COR-L47 (cell line): ENCODE measurements at places on chromosomes 13 and 19.

GRCh38 chr13:40550130-40550529 lies 116.3 kb downstream of the FOXO1 start:
- no peak for DNase-seq

DNA sequence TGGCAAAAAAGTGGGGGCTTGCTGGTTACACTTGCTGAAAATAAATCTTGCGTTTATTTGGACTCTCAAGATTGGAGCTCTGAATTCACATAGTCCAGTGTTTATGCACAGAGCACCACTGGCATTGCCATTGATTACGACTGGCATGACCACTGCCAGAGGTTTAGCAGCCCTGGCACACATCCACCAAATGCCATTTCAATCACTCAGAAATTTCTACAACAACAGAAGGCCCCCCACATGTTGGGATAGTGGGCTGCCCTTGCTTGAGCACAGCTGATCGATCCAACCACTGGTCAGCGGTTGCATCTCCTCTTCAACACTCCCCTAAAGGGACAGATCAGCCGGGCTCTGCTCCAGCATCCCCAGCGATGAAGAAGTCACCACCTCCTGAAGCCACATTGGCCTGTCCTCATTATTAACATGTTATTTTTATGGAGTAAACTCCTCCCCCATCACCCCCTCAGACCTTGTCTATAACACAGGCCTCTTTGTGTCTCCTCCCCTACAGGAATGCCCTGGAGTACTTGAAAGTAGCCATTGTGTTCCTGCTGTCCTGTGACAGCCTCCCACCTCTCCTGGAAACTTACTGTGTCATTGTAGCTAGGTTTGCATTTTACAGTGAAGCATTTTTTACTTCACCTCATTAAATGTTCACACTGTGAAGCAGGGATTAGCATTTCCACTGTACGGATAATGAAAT lies 51.3 kb downstream of the CDADC1 start:
- no peak for DNase-seq

- no peak for DNase-seq
Observed at GRCh38 chr19:54138489-54139256, 1.1 kb downstream of the CNOT3 start.

- DNase-seq, result no peak
Observed at GRCh38 chr13:23956106-23956505, 58.8 kb upstream of the C1QTNF9B start.

GRCh38 chr13:78147905-78148304 lies 229.3 kb upstream of the EDNRB start:
- DNase-seq, result no peak

GRCh38 chr19:49224879-49225278 lies 67.3 kb downstream of the TRPM4 start:
- peak; percentile 36 for DNase-seq

DNA sequence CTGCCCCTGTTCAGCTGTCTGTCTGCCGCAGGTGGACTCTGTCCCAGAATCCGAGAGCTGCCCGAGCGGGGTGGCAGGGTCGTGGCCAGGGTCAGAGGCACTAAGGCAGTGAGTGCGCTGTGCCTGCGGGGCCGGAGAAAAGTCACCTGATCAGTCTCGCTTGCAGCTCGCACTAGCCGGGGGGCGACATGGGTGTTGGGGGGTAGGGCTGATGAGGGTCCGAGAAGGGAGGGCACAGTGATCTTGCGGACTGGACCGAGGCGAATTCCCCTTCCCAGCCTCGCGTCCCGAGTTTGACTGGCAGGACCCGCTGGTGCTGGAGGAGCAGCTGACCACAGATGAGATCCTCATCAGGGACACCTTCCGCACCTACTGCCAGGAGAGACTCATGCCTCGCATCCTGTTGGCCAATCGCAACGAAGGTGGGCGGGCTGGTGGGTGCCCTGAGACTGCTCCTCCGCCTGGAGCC lies 627 bp downstream of the GCDH start:
- DNase-seq, result no peak

DNA sequence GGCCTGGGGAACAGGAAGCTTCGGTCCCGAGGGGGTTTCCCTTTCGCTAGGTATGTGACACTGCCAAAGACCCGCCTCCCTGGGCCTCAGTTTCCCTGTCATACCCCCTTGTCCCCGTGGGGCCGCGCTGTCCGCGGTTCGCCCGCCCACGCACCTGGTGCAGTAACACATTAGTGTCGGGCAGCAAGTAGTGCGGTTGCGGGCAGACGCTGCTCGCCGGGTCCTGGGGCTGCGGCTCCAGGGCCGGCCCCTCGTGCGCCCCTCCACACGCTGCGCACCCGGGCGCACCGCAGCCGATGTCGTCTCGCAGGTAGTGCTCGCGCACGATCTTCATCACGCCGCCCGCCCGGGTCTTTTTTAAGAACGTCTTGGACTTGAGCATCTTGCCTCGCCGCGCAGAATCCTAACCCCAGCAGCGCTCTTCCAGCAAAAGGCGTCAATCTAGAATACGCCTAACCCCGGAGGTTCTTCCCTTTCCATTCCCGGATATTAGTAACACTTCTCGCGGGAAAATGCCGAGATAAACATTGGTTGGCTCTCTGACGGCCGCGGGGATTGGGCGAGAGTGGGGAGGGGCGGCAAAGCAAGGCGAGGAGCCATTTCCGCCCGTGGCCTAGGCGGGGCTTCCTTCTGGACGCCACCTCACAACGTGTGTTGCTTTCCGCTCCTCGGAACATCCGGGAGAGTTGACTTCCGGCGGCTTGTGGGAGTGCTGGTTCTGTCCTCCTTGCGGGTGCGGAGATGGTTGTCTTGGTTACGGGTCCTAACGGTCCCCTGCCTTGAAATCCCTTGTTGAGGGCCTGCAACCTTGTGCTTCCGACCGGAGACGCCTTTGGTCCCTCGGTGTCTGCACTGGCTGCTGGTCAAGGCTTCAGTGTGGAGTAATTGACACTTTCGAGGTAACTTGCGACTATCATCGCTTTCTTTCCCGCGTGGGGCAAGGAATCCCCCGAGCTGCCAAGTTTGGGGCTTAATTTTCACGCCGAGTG lies at the start of the genes DIS3 and PIBF1:
TSS of gene DIS3 (minus strand) at position 450 of the 989 bp plus-strand sequence. CDS start at position 382, 68 bp downstream.
TSS of gene PIBF1 (plus strand) at position 683 of the 989 bp plus-strand sequence. CDS start 1,337 bp downstream, outside the sequence.
- DNase-seq, result peak; percentile 99

GRCh38 chr13:51266642-51267041 lies 44.4 kb downstream of the FAM124A start:
- no peak for DNase-seq

DNA sequence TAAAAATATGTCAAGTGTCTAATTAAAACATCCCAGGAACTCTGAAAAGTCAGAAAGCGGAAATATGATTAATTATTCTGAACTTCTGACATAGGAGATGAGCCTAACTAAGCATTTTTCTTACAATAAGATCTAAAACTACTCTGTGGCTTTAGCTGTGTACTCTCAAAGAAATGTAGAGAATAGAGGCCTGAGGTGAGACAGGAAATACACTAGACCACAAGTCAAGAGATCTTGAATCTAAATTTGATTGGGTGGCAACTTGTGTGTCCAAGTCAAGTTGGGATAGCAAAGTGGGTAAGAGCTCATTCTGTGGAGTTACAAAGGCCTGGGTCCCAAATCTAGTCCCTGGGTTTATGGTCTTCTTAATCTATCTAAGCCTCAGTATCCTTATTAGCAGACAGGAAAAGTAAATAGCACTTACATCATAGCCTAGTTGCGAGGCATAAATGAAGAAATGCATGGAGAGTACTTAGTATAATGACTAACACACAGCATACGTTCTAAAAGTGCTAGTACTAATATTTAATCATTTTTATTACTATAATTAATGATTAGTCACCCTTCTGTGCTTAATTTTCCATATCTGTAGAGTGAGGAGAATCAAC lies 9.4 kb upstream of the LRRC63 start:
- DNase-seq, result no peak

GRCh38 chr13:61261746-61262472 lies 153.7 kb downstream of the PCDH20 start:
- no peak for DNase-seq

GRCh38 chr19:29944390-29945012 lies 2.5 kb downstream of the URI1 start:
- DNase-seq, result no peak

- no peak for DNase-seq
Observed at GRCh38 chr13:73833325-73834070, 300.7 kb downstream of the KLF12 start.

- no peak for DNase-seq
Observed at GRCh38 chr13:66995203-66995611, 234.9 kb downstream of the PCDH9 start.

DNA sequence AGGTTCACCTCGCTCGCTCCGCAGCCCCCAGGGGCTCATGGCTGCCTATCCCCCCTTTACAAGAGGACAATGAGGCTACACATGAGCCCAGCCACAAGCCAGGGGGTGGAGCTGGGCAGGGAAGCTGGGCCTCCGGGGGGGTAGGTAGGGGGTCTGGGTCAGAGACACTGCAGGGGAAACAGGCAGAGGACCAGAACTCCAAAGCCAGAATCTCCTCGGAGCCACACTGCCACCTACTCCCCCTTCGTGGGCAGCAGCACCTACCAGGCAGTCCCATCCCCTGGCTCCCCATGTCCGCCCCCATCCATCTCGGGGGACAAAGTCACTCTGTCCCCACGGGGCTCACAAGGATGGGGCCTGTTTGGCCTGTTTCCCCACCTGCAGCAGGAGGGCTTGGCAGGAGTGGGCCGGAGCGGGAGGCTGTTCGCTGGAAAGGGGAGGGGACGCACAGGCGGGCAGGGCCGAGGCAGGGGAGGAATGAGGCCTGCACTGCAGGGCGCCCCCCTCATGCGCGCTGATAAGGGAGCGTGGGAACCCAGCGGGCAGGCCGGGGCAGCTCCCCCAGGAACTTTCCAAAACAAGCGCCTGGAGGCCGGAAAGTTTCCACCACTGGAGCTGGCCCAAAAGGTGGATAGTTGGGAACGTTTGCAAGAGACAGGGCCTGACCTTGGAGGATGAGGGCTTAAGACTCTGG lies 545 bp upstream of the ISYNA1 start:
- no peak for DNase-seq

DNA sequence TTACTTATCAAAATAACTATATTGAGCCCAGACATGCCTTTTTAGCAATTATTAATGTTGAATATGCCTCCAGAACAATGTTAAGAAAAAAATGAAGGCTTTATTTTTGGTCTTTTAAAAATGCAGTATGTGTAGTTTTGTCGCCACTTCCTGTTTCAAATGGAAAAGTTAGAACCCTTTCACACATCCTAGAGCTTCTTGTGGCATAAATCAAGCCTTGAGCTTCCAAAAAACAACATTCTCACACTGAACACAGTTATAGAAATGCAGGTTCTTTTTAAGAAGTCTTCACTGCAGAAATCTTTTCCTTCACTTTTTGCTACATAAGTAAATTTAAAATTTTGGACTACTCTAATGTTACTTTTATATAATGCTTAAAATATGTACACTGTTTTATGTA lies 108.7 kb downstream of the ESD start:
- DNase-seq, result no peak

- no peak for DNase-seq
Observed at GRCh38 chr13:84096216-84096615, 213.9 kb upstream of the SLITRK1 start.

GRCh38 chr13:98921015-98921580 lies 56.8 kb downstream of the DOCK9 start:
- no peak for DNase-seq

GRCh38 chr13:79258489-79258888 lies 147.6 kb downstream of the RBM26 start:
- DNase-seq, result no peak

DNA sequence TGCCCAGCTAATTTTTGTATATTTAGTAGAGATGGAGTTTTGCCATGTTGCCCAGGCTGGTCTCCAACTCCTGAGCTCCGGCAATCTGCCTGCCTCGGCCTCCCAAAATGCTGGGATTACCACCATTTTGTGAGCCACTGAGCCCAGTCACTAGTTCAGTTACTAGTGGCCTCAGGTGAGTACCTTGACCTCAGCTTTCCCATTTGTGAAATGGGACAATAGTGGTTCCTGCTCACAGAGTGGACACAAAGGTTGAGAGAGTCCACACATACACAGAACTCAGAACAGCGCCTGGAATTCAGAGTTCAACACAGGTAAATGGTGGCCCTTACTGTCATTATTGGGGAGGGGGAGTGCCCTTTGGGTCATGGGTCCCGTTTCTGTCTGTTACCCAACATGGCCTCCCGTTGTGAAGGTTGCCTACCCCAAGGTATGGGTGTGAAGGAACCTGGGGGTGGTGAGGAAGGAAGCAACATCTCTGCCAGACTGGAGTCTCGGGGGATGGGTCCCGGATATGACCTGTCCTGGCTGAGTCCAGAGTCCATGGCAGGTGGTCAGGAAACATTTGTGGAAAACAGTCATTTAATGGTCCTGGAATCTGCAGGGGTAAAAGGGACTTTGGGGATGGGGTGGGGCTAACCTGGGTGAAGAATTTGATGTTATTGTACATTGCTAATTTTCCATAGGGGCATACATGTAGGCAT lies 11.7 kb upstream of the IRGC start:
- DNase-seq, result no peak

DNA sequence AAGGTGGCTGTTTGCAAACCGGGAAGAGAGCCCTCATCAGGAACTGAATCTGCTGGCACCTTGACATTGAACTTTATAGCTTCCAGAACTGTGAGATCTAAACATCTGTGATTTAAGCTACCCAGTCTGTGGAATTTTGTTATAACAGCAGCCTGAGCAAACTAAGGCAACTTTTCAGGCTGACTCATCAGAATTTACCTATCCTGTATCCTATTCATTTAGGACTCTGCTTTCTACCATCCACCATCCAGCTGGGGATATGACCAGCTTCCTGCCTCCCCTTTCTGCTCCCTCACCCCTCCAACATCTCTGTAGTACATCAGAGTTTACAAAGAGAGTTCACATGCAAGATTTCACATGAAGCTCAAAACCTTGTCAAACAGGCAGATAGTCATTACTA lies 11.1 kb upstream of the CNMD start:
- no peak for DNase-seq

DNA sequence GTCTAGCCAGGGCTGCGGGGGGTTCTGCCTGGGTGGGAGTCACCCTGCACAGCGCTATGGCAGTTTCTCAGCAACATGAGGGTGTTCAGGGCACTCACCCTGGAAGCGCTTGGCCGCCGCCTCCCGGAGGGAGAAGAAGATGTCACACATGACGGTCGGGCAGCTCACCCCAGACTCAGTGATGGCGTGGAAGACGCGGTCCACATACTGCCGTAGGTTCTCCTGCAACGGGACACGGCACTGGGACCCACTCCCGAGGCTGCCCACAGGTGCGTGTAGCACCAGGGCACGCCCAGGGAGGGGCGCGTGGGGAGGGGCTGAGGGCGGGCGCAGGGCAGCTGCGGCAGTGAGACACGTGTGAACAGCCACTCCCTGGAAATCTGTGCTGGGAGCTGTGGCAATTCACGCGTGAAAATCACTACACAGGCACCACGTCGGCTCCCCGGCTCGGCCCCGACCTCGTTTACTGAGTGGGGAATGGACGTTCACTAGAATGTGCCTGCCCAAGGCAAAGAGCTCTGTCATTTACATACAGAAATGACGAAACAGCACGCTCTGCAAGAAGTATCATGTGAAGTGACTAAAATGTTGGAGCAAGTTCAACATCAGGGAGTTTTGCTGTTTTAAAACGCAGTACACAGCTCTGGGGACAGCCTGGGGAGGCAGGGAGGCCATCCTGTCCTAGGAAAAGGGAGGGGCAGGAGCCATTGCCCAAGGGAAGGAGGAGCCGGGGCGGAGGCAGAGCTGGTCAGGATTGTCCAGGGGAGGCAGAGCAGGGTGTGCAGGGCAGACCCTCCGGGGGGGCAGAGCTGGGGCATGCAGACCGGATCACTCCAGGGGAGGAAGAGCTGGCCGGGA lies 41.5 kb upstream of the C13orf46 start:
- no peak for DNase-seq

- DNase-seq, result no peak
Observed at GRCh38 chr19:53876651-53877224, 5.3 kb upstream of the PRKCG start.
